ENCODE measurements at places on chromosomes 1 and 21.
A peak's percentile ranks its signal among the peaks of the same experiment; 100 is the strongest.

GRCh38 chr1:184492536-184492935 lies 105.7 kb downstream of the C1orf21 start:
- DNase-seq, result no peak

DNA sequence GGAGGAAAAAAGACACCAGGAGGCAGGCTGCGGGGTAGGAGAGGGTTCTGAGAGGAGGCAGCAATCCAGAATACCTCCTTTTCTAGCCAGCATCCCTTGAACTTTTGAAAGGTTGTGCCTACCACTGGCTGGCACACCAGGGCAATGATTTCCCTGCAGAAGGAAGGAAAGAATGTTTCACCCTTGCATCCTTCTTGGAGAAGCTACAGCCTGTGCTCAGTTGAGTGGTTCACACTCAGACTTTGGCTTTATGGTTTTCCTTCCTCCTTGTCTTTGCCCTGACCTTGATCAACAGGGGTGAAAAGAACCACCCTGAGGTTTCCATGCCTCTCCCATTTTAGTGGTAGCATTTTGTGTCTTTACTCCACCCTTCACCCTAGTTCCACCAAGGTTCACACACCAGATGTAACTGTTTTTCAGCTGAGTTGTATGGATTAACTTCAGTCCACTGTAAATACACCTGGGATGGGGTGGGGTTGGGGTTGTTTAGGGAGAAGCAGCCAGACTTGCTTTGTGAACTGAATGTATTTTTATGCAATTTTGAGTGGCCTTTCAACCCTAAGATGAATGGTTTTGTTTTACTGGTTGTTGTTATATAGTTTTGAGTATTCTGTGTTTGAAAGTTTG lies 122.3 kb downstream of the SYT2 start:
- no peak for DNase-seq

GRCh38 chr1:171588230-171588629 lies 33.8 kb upstream of the MYOCOS start:
- no peak for DNase-seq

GRCh38 chr1:74690909-74691308 lies 17.3 kb upstream of the ERICH3 start:
- no peak for DNase-seq

- DNase-seq, result peak; percentile 42
Observed at GRCh38 chr1:48552420-48552819, 80.4 kb upstream of the SPATA6 start.

GRCh38 chr1:147266381-147266780 lies 23.9 kb downstream of the CHD1L start:
- DNase-seq, result no peak

DNA sequence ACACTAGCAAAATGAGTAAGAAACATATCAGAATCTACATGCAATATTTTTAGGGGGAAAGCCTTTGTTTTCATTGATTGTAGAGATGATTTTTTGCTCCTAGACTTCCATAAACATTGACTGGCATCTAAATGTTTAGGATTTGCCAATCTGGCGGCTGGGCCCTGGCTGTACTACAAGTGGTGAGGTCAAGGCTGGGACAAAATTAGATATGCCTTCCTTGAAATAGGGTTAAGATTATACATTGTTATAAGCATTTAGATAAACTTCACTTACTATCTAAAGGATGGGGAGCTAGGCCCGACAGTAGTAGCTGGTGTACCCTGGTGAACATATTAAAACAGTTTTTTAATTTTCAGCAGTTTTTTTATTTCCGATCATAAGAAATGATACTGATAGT lies 5.2 kb downstream of the NFIA start:
- DNase-seq, result no peak

DNA sequence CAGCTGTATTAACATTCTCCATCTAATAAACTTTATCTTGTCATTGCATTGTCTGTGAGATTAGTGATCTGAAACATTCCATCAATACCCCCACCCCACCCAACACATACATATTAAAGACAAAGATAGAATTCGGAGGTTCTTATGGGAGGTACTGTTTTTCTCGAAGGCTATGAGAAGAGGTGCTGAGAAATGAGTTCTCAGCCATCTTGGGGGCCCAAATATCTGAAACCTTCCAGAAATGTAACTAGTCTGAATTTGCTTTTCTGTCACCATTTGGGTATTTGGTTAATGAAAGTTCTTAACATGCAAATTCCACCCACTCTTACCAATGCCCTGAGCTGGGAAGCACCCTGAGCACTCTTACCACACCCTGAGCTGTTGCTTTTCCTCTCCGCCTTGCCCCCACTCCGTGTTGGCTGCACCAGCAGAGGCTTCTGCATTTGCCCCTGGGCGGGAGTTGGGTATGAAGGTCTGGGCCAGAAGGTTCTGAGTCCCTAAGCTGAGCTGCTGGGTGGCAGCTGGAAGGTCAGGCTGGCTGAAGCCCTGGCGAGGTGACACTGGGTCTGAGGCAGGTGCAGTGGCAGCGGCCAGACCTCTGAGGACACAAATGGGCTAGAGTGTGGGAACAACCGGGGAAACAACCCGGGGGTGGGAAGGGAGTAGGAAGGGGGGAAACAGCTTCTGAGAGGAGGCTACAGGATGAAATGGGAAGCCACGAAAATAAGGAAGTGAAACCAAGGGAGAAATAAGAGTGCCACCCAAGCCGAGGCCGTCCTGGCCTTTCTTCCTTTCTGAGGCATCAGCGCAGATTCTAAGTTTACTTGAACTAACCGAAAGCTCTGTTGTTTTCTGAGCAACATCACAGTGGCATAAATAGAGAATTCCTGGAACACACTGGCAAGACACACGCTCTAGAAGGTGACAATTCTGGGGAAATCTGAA lies 26.3 kb upstream of the IER5 start:
- no peak for DNase-seq

- DNase-seq, result no peak
Observed at GRCh38 chr21:24275616-24276015, 1331.7 kb downstream of the MRPL39 start.

DNA sequence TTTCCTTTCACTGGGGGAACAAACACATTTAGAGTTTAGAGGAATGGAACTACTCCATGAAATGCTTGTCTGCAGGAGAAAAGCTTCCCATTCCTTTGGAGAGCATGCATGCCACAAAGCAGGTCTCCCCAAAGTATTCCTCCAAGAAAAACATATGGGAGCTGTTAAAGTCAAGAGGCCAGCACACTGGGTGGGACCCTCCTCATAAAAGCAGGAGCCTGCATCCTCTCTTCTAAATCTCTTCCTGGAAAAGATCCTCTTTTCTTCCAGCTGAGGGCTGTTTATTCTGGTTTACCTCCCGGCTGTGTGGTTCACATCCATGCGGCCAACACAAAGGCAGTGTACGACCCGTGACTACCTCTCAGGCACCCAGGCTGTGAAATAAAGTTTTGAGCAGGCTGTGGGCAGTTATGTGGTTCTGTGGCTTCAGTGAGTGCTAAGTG lies 103.4 kb downstream of the TENT5C start:
- no peak for DNase-seq

DNA sequence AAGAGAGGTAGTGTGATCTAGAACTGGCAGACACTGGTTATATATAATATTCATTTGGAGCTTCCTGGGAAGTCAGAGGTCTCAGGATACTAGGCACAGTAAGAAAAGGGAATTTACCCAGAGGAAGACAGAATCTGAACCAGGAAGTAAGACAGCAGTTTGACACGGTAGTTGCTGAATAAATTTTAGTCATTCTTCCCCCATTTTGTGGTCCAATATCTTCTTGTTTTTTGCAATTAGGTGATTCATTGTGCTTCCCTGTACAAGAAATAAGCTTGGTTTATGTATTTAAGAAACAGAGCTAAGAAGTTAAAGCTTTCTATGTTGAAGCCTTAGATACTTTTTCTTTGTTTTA lies 1.3 kb downstream of the TMEM167B start:
- DNase-seq, result no peak

GRCh38 chr1:81799939-81800694 lies 617 bp upstream of the ADGRL2 start:
- DNase-seq, result peak; percentile 58

DNA sequence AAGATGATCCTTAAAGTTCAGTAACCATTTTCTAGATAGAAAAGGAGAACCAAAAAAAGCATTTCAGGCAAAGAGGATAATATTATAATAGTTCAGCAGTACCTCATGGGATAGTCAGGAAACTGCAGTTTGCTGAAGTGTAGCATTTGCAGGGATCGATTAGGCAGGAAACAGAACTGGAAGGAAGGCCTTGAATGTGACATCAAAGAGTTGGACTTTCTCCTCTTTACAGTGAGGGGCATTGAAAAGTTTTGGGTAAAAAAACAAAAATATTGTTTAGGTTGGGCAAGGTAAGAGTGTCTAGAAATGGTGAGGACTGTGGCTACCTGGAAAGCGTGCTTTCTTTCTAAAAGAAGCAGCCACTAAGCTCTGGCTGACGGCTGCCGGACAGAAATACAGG lies 8.0 kb upstream of the IRF6 start:
- no peak for DNase-seq

DNA sequence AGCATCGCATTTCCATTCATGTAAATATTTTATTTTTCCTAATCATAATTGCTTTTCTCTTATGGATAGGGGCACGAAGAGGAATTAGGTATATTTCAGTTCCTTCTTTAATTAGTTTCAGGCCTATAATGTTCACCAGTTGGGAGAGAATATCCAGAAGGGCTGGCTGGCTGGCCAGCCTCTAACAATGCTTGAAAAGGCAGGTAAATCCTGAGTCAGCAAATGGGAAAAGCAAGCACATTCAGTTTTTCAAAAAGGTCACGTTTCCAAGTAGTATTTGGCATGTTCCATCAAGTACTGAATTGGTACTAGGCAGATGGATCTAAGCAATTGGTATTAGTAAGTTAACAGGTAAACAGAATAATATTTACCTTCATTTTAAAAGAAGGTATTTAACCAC lies 8.0 kb downstream of the RAB29 start:
- DNase-seq, result no peak

- DNase-seq, result no peak
Observed at GRCh38 chr1:41806472-41807155, 112.1 kb downstream of the HIVEP3 start.

GRCh38 chr1:155773221-155773620 lies 83.8 kb downstream of the GON4L start:
- no peak for DNase-seq

GRCh38 chr1:174028495-174028894 lies 6.3 kb upstream of the RC3H1 start:
- DNase-seq, result no peak

GRCh38 chr1:214255509-214255908 lies 25.4 kb upstream of the SMYD2 start:
- DNase-seq, result no peak

DNA sequence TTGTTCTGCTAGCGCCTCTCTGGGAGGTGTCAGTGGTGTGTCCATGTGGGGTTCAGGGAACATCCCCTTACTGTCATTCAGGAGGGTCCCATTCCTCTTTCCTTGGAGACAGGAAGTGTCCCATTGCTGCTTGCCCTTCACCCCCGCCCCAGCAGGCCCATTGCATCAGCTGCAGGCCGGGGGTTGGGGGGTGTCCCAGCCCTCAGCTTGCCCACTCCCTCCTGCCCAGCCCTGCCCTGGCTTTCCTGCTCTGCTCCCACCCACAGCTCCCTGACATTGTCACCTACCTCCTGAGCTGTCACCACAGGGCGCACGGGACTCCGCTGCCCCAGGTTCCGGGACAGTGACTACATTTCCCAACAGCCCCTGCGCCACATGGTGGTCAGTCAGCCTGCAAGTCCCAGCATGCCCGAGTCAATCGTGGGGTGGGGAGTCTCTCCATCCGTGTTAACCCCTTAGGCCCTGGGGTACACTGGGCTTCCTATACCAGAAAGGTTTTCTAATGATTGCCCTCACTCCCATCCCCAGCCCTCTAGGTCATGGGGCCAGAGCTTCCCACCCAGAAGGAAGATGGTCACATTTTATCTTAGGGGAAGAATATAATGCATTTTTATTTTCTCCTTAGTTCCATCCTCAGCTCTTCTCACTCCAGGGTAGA lies at the start of gene INPP5B:
Gene INPP5B, minus strand, starts transcription at position 351 of the 658 bp plus-strand sequence. CDS start 745 bp downstream, outside the sequence.
- DNase-seq, result peak; percentile 89

DNA sequence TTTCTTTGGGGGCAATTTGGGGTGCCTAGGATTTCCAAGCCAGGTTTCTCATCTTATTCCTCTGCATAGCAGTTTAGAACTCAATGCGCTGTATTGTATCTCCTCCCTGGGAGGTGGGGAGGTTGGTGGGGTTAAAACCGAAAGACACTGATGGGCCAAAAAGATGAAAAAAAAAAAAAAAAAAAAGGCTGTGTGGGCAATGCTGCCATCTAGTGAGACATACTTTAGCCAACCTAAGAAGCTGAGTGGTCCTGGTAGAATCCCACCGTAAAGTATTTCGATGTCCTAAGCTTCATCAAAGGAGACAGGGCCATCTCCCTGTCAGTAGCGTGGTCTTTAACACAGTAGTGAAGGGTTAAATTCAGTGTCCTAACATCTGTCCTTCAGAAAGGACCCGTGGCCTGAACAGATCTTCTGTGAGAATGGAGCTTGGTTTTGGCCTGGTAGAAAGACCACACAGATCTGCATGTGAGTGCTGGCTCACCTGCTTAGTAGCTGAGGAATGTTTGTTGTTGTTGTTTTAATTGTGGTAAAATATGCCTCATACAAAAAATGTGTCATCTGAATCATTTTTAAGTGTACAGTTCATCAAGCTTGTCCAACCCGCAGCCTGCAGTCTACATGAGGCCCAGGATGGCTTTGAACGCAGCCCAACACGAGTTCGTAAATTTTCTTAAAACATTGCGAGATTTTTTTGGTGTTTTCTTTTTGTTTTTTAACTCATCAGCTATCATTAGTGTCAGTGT lies 226.2 kb downstream of the KIF26B start:
- no peak for DNase-seq

DNA sequence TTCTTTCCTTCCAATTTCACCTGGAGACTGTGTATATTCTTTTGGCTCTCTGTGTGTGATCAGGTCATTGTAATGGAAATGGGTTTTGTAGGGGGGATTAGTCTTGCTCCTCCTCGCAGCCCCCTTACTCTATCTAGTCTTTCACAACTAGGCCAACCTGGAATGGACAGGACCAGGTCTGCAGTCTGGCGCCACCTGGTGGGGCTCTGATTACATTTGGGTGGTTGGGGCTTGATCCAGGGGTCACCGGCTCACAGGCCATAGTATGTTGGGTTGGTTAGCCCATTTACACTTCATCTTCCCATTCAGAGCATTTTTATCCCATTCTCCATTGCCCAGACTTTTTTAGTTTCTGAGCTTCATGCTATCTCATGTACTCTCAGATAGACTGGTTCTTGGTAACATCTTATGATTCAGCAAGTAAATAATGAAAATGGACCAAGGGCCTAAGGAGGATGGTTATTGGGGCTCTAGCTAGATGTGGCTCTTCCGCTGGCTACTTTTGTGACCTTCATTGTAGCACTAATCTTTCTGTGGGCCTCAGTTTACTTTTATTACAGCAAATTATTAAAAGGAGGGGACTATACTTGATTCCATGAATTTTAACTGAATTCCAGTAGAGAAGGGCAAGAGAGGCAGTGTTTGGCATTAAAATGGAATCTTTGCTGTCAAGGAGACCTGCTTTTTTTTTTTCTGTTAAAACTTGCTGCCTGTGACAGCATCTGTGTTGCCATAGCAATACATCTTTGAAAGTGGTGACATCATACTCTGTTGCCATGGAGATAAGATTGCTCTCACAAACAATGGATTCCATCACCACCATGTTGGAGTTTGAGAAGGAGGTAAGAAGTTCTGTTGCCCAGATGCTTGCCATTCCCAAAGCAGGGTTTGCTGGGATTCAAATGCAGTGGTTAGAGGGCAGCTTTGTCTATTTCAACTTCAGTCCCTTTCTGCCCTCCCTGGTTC lies 150.1 kb downstream of the PLXNA2 start:
- DNase-seq, result peak; percentile 81
